Activated naive CD8-positive, alpha-beta T cell treated with anti-CD3 and anti-CD28 coated beads, Interleukin-2, amount 10 ng/mL, durations not matched to agents 7 days and 5 days (primary cell): ENCODE measurements at places on chromosomes 16 and 17. TPM values are rescaled to one million over a fixed set of nuclear protein-coding genes. Genes with fewer than 3 reads are reported as not detected.

The MYH1 gene
- total RNA-seq: not detected

The SPEM1 gene
- total RNA-seq: not detected

The SLC47A1 gene
- not detected for total RNA-seq

The CPNE7 gene
- 4.3 TPM for total RNA-seq

The CRHR1 gene
- total RNA-seq: not detected

The PRSS33 gene
- 0.36 TPM for total RNA-seq

The TMC5 gene
- not detected for total RNA-seq

The TPSG1 gene
- not detected for total RNA-seq

The HLF gene
- total RNA-seq: 0.67 TPM

The HELZ gene
- 86.2 TPM for total RNA-seq

The UNC13D gene
- 222 TPM for total RNA-seq

The GAS2L2 gene
- total RNA-seq: 0.11 TPM

The PTX4 gene
- not detected for total RNA-seq

The CYTH1 gene
- total RNA-seq: 180 TPM

The BRICD5 gene
- 18.4 TPM for total RNA-seq

The TSPOAP1 gene
- 70.6 TPM for total RNA-seq

DNA sequence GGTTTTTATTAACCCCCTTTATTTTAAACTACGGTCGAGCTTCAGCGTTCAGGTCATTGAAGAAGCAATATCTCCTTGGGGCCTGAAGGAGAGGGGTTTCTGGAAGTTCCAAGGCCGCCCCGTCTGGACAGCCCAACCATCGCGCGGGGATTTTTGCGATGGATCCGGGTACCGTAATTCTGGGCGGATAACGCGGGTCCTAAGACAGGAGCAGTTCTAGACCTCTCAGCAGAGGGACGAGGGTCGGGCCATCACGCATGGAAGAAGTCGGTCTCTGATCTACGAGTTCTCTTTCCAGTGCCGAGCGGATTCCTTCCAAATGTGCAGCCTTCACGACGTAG is 3.6 kb downstream of the BORCS6 start:
- DNase-seq: no peak

- no peak for DNase-seq
These were observed 178.2 kb downstream of the CHD9 start for GRCh38 chr16:53232826-53233529.

DNA sequence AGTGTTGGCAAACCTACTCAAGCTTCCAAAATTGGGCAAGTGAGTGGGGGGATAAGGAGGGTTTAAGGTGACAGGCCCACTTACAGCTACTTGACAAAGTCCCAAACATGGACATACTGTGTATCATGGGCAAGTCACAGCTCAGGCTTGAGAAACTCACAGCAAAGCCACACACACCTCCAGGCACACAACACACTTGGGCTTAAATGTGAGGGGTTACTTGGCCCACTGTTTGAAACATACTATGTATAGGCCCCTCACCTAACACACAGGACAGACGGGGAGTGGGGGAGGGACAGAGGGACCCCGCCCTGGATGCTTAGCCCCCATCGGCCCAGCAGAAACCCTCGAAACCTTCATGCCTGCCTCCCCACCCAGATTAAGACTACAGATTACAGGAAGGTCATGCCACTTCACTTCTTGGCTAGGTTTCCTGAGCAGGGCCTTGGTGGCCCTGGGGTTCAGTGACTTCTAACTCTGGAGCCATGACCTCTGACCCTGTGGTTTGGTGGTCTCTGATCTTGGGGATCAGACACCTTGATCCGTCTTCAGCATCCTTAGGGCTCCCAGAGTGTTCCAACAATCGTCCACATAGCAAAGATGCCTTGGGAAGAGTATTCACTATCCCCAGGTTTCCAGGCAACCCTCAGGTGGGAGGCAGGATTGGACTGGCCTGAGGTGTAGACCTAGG is 2.3 kb upstream of the SAMD14 start:
- DNase-seq: no peak

- no peak for DNase-seq
These were observed 633 bp downstream of the CDR2 start for GRCh38 chr16:22373662-22374310.

DNA sequence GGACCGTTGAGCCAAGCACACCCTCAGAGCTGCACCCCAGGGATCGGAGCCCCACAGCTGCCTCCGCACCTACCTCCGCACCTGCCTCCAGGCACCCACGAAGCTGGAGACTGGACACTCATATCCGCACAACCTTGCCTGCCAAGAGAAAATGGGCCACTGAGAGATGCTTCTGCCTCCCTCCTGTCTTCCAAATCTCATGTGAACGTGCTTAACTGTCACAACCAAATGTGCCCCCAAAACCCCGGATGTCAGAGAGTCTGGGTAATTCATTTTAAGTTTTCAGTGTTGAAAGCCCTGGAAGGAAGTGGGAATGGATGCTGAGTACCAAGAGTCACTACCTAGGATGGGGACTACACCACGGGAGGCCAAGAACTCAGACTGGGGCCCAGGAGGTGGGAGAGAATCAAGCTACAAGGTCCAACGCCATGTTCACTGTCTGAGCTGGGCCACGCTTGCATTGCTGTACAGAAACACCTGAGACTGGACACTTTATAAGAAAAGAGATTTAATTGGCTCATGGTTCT is 49.5 kb upstream of the MEAK7 start:
- DNase-seq: peak; percentile 63

DNA sequence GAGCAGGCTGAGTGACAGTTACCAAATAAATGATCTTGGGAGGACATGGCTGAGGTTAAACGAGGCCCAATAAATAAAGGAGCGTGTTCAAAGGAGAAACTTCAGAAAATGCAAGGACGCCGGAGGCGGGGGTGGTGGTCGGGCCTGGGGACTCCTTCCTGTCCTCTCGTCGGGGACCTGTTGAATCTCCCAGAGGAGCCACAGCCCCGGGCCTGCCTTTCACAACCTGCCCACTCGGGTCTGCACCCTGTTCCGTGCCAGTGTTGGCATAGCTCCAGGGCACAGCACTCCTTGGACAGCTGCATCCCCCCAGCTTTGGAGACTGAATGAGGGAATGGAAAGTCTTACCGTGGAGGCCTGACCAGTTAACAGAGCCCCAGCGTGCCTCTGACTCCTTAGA is 8.1 kb upstream of the TBX4 start:
- DNase-seq: no peak

DNA sequence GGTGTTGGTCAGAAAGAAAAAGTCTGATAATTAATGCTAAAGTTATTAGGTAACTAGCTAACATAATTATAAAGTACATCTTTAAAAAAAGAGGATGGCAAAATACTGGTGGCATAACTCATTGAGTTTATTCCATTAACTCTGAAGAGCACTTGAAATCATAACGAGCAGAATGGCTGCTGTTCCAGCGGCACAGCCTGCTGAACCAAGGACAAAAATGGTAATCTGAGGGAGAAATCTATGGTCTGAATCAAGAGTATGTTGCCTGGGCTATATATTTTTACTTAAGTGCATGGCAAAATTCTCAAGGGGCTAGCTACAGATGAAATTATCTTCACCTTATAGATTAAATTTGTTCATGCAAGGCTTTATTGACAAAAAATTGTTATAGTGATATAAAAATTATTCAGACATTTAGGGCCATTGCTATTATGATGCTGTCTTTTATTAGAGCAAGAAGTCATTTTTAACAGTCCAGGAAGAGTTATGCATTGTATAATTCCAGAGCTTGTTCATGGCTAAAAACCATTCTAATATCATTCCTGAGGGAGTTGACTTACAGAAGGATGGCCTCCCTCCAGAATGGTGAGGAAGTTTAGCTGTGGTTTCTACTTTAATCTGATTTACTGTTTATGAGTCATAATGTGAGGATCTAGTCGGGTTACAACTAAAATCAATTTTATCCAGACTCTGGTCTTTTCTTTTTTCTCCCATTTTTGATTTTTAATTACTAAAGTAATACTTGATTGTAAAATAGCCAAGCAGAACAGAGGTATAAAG is 41.4 kb upstream of the ANKFN1 start:
- DNase-seq: no peak

GRCh38 chr17:47994724-47995123 is 23.8 kb downstream of the CDK5RAP3 start:
- no peak for DNase-seq

GRCh38 chr17:82153295-82153691 is 55.3 kb upstream of the FASN start:
- DNase-seq: no peak

GRCh38 chr17:3750926-3751325 is 27.2 kb downstream of the HASPIN start:
- DNase-seq: peak; percentile 71

DNA sequence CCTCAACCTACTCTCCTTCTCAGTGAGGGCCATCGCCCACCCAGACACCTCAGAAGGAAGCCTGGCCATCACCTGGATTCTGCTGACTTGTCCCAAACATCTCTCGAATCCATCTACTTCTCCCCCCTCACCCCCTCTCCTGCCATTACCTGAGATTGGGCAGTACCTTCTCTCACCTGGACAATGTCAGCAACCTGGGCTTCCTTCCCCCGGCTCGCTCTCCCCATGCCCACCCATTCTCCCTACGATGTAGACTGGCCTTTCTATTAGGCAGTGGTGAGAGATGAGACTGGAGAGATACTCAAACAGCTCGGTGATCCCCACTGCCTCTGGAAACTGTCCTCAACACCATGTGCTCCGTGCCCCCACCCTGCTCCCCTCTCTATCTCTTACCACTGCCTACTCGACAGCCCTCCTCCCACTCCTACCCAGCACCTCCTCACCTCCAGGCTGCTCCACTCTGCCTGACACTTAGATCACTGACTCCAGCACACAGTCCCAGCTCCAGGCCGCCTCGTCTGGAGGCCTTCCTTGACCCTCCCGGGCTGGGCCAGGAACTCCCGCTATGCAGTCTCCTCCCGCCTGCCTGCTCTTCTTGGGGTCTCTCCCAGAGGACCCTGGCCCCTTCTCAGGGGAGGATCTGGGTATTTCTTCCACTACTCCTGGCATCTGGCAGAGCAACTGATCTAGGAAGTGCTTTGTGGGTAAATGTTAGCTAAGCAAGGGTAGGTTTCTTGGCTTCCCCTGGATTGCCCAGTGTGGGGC is 235.8 kb upstream of the NLRP1 start:
- no peak for DNase-seq

GRCh38 chr17:39015546-39015935 is 48.3 kb upstream of the FBXO47 start:
- DNase-seq: no peak

GRCh38 chr17:21140911-21141310 is 14.1 kb downstream of the DHRS7B start:
- no peak for DNase-seq

- DNase-seq: no peak
These were observed 20.8 kb downstream of the FOXF1 start for GRCh38 chr16:86531191-86531545.

DNA sequence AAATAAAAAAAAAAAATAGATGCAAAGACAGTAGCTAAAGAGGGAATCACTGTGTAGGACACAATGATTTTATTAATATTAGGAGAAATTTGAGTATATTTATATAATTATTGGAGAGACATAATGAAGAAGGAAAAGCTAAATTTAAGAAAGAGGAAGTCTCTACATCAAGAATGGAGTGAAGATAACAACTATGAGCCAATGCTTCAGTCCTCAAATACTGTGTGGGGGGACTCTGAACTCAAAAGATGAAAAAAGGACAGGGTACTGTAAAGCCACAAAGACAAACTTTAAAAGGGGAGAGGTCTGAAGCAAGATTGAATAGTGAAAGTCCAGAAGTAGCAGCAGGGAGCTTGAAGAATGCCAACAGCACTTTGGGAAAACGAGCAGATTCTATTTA is 44.7 kb downstream of the SKAP1 start:
- no peak for DNase-seq

DNA sequence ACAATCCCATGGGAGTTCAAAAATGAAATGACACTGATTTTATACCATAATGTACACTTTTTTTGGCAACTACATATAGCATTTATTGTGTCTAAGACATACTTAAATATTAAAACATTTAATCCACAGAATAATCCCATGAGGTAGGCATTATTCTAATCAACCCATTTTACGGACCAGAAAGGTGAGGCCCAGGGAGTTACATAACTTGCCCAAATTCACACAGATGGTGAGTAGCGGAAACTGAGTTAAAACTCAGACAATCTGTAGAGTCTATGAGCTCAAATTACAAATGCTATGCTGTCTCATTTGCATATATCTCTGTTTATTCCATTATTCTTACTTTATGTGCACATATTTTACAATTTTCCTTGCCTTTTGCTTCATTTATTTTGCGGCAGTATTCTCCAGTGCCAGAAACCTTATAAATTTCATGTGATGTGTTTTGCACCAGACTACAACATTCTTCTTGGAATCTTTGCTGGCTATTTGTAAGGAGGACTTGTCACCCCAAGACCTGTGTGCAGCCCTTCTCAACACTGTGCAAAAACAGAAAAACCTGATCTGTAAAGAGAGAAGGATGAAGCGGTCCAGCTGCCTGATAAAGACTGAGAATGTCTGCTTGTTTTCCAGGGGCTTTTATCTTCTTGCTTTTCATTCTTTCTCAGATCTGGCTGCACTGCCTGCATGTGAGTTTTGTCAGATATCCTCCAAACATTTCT is 2.3 kb upstream of the ABCA9 start:
- DNase-seq: no peak

DNA sequence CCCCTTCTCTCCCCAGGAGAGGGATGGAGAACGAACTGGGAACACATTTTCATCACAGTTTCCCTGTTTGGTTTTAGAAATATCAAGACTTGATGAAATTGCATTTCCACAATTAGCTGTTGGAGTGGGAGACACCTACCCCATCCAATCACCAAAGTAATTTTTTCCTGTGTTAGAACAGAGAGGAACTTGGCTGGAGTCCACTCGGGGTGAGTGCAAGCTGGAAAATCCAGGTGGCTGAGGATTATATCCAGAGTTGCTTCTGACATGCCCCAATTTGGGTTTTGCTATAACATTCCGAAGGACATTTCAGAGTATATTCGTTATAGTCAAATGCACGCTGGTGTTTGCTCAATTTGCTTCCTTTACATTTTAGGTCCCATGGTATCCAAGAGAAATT is 231.8 kb downstream of the C16orf95 start:
- DNase-seq: no peak

DNA sequence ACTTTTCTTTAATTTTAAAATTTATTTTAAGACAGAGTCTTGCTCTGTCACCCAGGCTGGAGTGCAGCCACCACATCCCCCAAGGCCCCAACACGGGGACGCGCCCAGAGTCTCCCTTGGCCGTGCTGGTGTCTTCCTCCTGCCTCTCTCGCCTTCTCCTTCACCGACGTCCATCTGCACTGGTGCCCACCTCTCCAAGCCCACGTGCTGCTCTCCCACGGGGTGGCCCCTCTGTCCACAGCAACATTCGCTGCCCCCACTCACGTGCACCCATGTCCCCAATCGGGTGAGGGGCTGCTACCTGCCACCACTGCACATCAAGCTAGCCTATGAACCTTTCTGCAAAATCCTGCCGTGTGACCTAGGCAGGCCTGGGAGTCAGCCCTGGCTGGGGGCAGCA is 3.1 kb downstream of the TMEM204 start:
- no peak for DNase-seq
